ENCODE measurements at places on chromosomes 4 and X.
A peak's percentile ranks its signal among the peaks of the same experiment; 100 is the strongest.

GRCh38 chrX:129640737-129641136, 14.0 kb downstream of the APLN start:
- no peak for DNase-seq

GRCh38 chrX:119251386-119251785, 15.3 kb downstream of the PGRMC1 start:
- DNase-seq, result no peak

GRCh38 chrX:1661048-1661921, 46.4 kb downstream of the ASMT start:
- peak; percentile 82 for DNase-seq

GRCh38 chrX:151703487-151703886, 8.2 kb downstream of the PRRG3 start:
- DNase-seq, result no peak

GRCh38 chr4:107363125-107363524, 327.0 kb upstream of the DKK2 start:
- no peak for DNase-seq

DNA sequence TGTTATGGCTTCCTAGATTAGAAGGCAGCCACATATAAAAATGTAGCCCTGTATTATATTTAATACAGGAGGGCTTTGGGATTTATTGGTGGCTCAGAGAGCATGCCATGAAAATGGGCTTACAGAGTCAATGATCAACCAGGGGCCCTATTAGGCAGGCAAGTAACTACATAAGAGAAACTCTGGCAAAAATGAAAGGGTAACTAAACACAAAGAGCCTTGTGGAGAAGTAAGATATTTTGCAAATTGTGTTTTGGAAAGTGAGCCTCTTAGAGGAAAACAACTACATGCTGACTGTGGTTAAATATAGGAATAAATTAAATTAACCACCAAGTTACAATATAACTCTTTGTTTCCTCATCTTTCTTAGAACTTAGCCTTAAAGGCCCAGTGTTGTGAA, 5.5 kb downstream of the SAT1 start:
- no peak for DNase-seq
